ENCODE measurements at places on chromosomes 7 and 10.

GRCh38 chr7:19000410-19000809, 117.0 kb downstream of the TWIST1 start:
- no peak for DNase-seq

- no peak for DNase-seq
Observed at GRCh38 chr7:158469396-158470051, 118.1 kb downstream of the PTPRN2 start.

DNA sequence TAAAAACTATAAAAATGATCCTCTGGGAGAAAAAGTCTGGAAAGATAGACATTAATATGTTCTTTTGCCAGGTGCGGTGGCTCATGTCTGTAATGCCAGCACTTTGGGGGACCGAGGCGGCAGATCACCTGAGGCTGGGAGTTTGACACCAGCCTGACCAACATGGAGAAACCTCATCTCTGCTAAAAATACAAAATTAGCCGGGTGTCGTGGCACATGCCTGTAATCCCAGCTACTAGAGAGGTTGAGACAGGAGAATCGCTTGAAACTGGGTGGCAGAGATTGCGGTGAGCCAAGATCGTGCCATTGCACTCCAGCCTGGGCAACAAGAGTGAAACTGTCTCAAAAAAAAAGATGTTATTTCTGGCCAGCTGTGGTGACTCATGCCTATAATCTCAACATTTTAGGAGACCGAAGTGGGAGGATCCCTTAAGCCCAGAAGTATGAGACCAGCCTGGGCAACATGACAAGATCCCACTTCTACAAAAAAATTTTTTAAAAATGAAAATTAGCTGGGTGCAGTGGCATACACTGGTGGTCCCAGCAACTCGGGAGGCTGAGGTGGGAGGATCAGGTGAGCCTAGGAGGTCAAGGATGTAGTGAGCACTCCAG, 101.9 kb upstream of the LRRN3 start:
- DNase-seq, result no peak

GRCh38 chr7:107879400-107880035, 11.5 kb upstream of the DLD start:
- no peak for DNase-seq

GRCh38 chr10:33122014-33122809, 164.2 kb upstream of the ITGB1 start:
- no peak for DNase-seq

GRCh38 chr10:101858723-101859500, 15.3 kb upstream of the KCNIP2 start:
- DNase-seq, result no peak

- no peak for DNase-seq
Observed at GRCh38 chr10:1360011-1360557, 303.9 kb downstream of the WDR37 start.

DNA sequence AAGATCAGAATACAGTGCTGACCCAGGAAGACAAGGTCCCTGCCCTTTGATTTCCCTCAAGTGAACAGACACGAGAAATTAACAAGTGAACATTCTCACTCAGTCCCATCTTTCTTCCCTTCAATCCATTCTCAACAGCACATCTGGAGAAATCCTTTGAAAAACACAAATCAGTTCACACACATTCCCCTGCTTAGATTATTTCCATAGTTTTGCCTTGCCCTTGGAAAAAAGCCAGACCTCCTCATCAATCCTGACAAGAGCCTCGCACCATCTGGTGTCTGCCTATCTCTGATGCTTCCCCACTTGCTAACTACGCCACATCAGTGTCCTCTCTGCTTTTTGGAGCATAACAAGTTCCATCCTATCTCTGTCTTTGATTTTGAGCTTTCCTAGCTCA, 94.4 kb upstream of the KIAA1217 start:
- no peak for DNase-seq

DNA sequence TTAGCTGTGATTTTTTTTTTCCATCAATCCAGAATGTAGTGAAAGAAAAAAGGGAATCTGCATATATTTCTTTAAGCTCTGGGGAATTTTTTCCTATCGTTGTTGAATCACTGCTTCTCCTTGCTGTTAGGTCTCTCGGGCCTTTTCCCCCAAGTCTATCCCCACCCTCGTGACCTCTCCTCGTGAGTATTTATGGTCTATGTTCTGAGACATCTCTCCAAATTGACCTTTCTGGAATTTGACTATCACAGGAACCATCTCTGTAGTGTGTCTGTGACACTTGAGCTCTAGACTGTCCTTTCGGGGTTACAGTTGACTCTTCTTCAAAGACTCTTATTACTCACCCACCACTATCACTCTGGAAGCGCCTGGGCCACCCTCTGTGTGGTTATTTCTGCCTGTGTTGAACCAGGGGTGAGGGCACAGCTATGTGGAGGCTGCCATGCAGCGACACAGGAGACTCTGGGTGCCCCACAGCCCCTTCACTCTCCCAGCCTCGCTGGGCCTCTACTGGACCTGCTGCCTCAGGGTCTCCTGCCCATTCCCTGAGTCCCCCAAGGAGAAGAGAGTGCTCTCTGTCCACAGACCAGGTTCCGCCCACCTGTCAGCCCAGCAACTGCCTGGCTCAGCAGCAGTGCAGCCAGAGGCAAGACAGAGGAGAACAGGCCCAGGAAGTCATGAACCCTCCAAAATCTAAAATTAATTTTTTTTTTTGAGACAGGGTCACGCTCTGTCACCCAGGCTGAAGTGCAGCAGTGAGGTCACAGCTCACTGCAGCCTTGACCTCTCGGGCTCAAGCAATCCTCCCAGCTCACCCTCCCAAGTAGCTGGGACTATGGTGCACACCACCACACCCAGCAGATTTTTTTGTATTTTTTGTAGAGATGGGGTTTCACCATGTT, 45.7 kb upstream of the PTPRN2 start:
- no peak for DNase-seq

- no peak for DNase-seq
Observed at GRCh38 chr7:25389489-25390106, 161.3 kb upstream of the NPVF start.

- DNase-seq, result no peak
Observed at GRCh38 chr10:112785089-112785488, 165.0 kb upstream of the TCF7L2 start.

DNA sequence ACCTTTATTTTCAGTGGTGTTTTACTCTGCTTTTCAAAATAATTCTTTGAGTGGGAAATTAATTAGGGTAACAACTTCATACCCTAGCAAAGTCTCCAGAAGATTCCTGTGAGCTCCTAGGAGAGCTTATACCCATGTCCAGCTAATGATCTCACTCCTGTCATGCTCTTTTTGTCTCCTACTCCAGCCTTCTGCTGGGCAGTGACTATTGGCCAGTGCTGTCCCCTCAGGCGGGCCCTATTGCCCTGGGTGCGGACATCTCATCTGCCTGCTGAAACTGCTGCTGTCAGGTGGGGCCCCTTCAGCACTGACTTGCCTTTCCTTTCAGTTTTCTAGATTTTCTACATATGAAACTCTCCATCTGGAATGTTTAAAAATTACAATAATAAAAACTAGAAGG, 80.3 kb downstream of the EBLN1 start:
- DNase-seq, result no peak

GRCh38 chr7:48118041-48118440, 29.0 kb downstream of the UPP1 start:
- DNase-seq, result no peak

GRCh38 chr7:142957723-142958122, 4.4 kb downstream of the KEL start:
- DNase-seq, result no peak

GRCh38 chr10:76244061-76244686, 812.8 kb downstream of the LRMDA start:
- no peak for DNase-seq

DNA sequence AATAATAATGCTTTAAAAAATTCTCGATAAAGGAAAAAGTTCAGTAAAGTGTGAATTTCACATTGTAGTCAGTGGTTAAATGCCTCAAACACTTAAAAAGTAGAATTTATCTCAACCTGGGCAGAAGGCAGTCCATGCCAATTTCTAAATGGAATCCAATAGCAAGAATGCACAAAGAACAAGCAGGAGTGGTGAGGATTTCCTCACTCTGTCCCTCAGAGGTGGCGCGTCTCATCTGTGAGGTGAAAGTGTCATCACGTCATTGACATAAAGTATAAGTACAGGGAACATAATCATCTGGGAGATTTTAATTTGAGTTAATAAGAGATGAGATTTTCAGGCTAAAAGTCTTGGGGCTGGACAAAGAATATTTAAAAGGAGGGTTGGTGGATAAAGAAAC, 10.0 kb upstream of the PRKCQ start:
- DNase-seq, result no peak

DNA sequence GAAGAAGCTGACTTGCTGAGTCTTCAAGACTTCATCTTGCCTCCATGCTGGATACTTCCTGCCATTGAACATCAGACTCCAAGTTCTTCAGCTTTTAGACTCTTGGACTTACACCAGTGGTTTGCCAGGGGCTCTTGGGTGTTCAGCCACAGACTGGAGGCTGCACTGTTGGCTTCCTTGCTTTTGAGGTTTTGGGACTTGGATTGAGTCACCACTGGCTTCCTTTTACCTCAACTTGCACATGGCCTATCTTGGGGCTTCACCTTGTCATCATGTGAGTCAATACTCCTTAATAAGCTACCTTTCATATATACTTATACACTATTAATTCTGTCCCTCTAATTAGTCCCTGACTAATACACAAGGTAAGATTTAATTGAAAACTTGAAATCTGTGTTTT, 361.7 kb upstream of the SEMA3C start:
- no peak for DNase-seq

- DNase-seq, result no peak
Observed at GRCh38 chr7:18565337-18565736, 69.8 kb downstream of the HDAC9 start.

GRCh38 chr7:135801045-135801693, 52.6 kb upstream of the FAM180A start:
- no peak for DNase-seq

DNA sequence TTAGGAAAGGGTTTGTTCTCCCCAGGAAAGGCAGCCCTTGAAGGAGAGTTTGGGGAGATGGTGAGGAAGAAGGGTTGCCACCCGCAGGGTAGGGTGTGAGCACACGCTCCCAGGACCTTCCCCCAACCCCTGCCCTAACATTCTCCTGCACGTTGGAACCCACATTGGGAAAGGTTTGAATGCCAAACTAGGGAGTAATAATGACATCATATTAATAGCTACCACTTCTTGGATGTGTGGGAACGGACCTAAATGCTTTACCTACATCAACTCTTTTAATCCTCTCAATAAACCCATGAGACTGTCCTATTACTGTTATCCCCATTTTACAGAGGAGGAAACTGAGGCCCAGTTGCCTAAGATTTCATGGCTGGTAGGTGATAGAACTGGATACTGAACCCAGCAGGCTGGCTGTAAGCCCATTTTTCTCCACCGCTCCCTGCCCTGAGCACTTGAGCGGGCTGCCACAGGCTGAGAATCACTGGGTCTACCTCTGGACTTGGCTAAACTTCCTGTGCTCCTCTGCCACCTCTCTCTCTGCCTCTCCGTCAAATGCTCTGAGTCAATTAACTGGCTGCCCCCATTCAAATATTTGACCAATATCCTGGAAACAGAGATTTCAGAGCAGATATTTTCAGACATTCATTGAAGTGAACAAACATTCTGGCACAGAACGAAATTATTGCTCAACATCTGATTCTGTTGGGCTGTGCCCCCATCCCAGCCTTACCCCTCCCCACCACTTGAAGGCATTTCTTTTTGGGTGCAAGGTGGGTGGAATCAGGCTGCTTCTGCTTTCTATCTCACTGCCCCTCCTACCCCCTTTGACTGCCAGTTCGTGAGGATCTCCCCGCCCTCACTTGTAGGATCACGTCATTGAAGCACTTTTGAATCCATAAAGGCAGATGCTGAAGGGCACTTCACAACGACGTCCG, 129.7 kb downstream of the C10orf105 start:
- no peak for DNase-seq

DNA sequence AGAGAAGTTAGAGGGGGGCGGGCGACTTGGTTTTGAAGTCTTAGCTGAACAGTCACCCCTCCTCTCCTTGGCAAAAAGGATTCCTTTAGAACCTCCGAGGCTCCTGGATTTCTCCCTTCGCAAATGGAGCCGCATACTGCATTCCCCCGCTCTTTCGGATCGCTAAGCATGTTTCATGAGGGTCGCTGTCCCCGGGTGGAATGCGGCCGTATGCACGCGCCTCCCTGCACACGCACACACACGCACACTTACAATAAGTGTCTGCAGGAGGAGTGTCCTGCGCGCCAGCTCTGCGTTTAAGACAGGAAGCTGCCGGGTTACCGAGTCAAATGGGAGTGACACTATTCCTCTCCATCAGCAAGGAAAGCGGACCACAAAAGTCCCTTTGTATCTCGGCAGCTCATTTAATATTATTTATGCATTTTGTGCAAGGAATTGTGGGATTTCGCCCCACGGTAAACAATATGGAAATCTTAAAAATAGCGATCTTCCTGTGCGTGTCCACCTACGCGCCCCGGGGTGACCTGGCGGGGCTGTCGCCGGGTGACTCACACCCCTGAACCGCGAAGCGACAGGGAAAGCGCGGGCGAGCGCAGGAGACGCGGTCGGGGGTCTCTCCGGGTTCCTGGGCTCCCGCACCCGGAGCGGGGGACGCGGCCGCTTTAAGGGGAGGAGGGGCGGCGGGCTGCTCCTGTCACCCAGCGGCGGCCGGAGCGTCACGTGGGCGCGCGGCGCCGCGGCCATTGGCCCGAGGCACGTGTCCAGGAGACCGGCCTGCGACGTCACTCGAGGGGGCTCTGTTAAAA, 988 bp upstream of the EN2 start:
- no peak for DNase-seq

DNA sequence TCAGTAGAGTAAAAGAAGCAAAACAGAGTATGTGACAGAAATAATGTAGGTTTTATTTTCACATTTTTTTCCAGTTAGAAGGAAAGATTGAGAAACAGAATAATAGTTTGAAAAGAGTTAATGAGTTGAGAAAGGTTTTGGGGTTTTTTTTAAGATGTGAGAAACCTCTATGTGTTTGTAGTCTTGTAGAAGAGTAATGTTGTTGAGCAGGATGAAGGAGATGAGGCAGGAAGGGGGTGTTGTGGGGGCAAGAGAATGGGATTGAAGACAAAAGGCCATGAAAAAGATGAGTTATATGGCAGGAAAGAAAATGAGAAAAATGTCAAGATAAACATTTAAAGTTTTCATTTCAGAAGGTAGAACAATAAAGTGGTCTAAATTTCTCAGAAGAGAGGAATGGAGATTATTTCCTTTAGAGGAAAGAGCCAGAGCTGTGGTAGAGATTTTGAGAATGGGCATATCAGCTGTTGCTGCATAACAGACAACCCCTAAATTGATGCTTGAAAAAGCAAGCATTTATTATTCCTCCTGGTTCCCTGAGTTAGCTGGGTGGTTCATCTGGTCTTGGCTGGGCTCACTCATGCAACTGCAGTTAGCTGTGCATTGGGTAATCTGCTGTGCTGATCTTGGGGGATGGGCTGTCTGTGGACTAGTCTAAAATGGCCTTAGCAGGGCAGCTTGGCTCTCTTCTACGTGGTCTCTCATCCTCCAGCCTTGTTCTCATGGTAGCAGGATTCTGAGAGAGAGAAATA, 27.1 kb downstream of the PCGF5 start:
- no peak for DNase-seq

GRCh38 chr10:22959292-22959691, 31.4 kb downstream of the ARMC3 start:
- no peak for DNase-seq
